Naive thymus-derived CD8-positive, alpha-beta T cell (primary cell): ENCODE measurements at places on chromosomes 6 and 20.

- no peak for DNase-seq
Observed at GRCh38 chr6:136549300-136550044, 750 bp downstream of the MAP7 start.

DNA sequence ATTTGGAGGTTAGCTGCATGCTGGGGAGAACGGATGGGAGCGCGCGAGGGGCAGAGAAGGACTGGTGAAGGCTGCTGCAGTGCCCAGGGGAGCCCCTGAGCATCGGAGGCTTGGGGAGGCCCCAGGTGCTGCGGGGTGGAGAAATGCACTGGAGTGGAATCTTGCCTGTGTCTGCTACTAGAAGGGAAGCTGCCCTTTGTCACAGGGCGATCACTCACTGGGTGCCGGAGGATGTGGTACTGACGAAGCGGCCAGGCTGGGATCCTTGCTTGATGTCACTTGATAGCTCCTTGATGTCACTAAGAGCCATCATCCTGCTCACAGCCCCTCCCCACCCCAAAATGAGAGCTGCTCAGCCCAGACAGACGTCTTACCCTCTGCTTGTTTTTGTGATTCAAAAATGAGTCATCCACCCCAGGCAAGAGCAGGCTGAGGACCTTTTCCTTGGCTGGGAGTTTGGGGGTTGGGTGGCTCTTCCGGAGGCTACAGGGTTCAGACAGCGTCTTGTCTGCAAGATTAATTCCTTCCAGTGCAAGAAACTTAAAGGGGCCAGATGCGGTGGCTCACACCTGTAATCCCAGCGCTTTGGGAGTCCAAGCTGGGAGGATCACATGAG is 62.6 kb upstream of the PMEPA1 start:
- no peak for DNase-seq

DNA sequence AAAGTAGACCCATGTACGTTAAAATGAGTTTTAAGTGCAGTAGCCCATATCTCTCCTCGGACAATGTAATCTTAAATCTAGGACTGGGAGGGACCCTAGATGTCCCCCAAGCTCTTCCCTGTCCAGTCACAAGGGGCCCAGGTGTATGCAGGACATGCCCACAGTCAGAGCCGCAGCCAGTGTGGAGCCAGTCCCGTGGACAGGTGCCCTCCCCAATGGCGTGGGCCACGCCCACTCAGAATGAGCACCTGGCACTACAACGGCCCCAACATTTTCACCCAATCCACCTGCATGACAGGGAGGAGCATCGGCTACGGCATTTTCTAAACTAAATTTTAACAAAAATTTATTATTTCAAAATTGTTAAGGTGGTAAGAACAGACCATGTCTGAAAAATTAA is 53.2 kb downstream of the WDR27 start:
- no peak for DNase-seq

DNA sequence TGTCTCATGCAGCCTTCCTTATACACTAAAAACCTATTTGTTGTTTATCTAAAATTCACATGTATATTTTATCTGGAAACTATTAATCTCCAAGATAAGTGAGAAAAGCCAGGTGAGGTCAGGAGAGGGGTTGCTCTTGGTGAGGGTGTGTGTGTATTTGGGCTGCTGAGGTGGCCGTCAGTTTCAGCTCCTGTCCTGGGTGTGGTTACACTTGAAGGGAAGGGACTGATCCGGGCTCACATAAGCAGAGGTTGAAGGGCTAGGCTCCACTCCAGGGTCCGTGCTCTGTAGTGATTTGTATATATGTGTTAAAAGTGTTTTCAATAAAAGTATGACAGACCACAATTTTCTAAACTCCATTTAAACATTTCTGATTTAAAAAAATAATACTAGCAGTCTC is 13.5 kb upstream of the SNAI1 start:
- no peak for DNase-seq

GRCh38 chr20:32179515-32179914 is 28.0 kb downstream of the PLAGL2 start:
- DNase-seq, result no peak

DNA sequence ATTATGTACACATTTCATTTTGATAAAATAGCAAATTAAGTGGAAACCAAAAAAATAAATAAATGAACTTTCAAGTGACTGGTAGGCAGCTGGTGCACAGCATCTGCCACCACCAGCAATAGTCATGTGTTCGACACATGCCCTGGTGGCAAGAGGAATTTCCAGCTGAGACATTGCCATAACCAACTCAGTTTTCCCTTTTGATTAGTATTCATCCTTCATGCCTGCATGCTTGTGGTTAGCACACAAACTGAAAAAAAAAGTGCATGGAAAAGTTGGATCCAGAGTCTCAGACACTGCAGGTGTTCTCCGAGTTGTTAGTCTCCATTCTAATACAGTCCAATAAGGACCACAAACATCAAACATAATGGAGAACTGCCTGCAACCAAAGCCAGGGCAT is 156.0 kb upstream of the SOX4 start:
- DNase-seq, result no peak

- no peak for DNase-seq
Observed at GRCh38 chr20:63095718-63096654, 89.2 kb upstream of the BHLHE23 start.

DNA sequence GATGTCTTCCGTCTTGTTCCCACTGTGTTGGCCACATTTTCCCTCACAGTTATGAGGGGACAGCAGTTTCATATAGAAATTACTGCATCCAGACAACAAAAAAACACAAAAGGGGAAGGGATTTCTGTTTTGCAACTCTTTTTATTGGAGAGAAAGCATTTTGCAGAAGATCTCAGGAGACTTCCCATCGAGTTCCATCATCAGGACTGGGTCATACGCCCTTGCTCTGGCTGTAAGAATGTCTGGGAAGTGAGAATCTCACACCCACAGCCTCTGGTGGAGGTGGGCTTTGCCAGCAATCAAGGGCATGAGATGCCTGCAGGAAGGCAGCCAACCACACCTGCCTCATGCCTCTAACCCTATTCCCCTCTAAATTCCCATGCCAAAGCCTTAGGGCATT is 5.8 kb upstream of the IGF2R start:
- no peak for DNase-seq

DNA sequence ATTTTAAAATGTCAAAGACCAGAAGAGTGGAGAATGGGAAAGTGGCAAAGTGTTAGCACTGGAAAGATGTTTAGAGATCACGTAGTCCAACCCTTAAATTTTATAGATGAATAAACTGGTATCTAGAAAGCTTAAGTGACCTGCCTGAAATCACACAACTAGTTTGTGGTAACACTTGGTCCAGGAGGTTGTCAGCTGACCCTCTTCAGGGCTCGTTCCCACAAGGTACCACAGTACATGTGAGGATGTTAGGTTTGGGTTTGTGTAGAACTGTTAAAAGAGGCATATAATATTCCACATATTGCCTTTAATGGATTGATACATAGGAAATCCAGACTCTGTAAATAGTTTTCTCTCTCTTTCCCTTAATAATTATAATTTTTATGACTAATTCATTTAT is 39.1 kb downstream of the ENPP1 start:
- DNase-seq, result no peak

DNA sequence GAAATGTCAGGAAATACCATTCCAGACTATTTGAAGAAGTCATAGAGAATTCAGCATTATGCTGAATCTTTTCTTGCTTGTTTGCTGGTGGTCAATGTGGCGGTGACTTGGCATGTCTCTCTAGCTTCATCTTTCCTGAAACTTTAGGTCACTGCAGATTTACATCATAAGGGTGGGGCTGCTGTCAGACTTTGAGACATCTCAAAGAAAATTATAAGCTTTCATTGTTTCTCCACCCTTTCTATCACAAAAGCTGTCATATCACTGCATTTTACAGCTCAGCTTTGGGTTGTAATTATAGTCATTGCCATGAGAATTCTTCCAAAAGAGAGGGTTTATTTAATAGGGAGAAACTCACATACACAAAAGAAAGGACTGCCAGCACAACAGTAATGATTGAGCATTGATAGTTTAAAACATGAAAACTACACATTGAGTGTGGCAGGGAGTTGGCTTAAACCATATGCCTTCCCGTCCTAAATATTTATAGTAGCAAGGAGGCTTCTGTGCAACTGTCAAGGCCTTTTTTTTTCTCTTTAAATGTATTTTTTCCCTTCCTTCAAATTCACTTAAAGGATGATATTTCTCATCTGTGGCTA is 44.7 kb upstream of the LRRC1 start:
- no peak for DNase-seq

- DNase-seq, result no peak
Observed at GRCh38 chr6:125759184-125759902, 9.9 kb downstream of the HEY2 start.

GRCh38 chr6:34638834-34639736 is 57.5 kb downstream of the ILRUN start:
- DNase-seq, result no peak

- no peak for DNase-seq
Observed at GRCh38 chr6:157017861-157018260, 240.7 kb downstream of the ARID1B start.

DNA sequence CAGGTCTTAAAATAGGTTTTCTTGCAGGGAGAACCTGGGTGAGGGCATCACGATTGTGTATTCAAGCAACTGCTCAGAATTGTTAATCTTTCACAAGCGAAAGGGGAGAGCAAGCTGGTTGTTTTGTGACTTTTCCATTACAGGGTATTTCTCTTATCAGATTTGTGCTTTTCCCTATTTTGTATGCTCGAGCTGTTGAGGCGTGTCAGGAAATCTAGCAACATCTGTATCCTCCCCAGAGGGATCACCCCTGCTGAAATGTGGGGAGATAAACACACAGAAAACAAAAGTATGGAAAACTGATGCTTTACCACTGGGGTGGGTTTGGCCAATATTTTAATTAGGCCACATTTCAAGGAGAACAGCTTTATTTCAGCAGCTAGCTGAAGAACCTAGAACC is 187.0 kb downstream of the DTNBP1 start:
- DNase-seq, result no peak

DNA sequence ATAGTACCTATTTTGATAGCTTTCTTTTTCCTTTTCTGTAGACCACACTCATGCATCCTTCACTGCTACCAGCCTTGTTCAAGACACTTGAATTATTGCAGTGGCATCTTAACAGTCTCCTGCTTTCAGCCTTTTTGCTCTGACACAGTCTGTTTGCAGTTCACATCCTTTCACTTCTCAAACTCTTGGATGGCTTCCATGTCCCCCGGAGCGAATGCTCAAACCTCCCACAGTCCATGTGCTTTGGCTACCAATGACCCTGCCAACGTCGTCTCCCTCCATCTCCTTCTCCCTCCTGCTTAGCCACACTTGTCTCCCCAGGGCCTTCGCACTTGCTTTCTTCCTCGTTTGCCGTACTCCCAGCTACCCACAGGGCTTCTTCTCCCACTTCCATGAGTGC is 270.0 kb upstream of the ZFP64 start:
- DNase-seq, result no peak

DNA sequence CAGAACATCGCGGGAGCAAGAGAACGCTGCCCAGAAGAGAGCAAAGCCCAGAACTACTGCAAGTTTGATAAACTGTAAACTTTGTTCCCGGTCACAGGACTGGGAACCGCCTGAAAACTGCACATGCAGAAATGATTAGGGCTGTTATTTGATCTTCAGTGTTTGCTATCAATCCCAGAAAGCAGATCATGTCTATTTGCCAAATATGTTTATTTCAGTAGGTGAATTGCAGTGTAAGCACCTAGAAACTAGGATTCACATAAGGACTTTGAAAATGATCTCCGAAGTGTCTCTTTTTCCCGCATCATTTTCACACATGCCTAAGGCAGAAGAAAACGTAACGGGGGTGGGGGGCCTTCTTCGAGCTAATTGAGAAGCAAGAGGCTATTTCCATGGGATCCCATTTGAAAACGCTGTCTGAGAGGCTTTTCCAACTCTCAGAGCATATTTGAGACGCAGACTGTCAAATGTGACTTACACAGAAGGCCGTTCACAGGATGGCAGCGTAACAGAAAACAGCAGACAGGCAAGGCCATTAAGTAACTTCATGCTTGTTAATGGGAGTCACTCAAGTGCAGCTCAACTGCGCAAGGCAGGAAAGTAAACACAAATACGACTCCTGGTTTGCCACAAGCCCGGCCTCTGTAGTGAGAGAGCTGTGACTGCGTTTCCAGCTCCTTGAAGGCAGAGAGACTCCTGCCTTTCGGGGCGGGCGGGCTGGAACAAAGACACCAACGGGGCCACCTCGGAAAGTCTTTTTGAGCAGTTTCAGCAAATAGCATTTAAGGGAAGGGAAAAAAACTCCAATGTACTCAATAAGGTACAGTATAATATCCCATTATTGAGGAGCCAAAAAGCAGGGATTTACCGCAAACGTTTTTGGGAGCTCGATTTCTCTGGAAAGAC is 144.7 kb upstream of the ZNF217 start:
- DNase-seq, result no peak

- DNase-seq, result no peak
Observed at GRCh38 chr6:33820784-33821520, 17.1 kb upstream of the MLN start.

- no peak for DNase-seq
Observed at GRCh38 chr6:43972913-43973300, 154.3 kb downstream of the MRPL14 start.

GRCh38 chr6:116290799-116291198 is 11.1 kb upstream of the TSPYL1 start:
- no peak for DNase-seq

DNA sequence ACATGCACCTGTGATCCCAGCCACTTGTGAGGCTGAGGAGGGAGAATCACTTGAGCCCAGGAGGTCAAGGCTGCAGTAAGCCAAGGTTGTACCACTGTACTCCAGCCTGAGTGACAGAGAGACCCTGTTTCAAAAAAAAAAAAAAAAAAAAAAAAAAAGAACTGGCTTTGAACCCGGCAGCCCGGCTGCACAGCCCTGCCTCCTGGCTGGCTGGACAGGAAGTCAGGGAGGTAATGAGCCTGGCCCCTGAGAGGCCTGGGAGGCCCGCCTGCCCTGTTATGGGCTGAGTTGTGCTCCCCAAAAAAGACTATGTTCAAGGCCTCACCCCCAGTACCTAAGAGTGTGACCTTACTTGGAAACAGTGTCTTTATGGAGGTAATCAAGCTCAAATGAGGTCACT is 65.6 kb downstream of the ABHD12 start:
- no peak for DNase-seq

GRCh38 chr6:33952016-33952415 is 148.2 kb upstream of the MLN start:
- DNase-seq, result no peak

DNA sequence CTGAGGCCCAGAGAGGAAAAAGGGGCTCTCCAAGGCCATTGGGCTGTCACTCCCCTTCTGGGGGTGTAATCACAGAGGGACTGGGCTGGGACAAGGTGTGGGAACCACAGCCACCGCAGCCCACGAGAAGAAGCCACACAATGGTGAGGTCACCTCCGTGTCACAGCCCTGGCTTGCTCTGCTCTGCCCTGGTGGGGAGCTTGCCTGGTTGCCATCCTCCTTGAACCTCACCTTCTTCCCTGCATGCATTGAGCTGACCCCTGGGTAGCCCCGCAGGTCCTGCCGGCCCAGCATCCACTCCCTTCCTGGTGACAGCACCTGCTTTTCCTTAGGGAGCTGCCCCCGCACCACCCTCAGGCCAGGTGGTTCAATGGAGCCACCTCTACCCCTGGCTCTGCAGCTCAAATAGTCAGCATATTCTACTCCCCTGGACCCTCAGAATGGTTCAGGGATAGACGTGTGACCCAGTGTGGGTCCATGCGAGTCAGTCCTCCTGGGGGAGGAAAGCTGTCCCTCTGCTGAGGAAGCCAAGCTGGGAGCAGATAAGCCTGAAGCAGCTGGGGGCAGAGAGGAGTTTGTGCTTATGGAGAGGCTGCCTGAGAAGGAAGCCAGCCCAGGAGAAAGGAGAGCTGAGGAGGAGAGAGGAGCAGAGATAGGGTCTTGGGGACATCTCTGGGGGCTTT is 21.3 kb downstream of the RBM38 start:
- no peak for DNase-seq

- DNase-seq, result peak; percentile 12
Observed at GRCh38 chr6:105981002-105981887, 104.9 kb upstream of the PRDM1 start.
